GM20000 (cell line): ENCODE measurements at places on chromosomes 11 and 22.

GRCh38 chr11:112877581-112877980, 83.6 kb upstream of the NCAM1 start:
- no peak for DNase-seq

DNA sequence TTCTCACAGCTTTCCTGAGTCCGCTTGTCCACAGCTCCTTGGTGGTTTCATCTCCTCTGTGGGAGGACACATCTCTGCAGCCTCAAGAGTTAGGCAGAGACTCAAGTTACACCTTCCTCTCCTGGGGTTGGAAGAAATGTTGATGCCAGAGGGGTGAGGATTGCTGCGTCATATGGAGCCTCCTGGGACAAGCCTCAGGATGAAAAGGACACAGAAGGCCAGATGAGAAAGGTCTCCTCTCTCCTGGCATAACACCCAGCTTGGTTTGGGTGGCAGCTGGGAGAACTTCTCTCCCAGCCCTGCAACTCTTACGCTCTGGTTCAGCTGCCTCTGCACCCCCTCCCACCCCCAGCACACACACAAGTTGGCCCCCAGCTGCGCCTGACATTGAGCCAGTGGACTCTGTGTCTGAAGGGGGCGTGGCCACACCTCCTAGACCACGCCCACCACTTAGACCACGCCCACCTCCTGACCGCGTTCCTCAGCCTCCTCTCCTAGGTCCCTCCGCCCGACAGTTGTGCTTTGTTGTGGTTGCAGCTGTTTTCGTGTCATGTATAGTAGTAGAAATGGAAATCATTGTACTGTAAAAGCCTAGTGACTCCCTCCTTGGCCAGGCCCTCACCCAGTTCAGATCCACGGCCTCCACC, 11.7 kb downstream of the RASD2 start:
- DNase-seq: peak; percentile 80

DNA sequence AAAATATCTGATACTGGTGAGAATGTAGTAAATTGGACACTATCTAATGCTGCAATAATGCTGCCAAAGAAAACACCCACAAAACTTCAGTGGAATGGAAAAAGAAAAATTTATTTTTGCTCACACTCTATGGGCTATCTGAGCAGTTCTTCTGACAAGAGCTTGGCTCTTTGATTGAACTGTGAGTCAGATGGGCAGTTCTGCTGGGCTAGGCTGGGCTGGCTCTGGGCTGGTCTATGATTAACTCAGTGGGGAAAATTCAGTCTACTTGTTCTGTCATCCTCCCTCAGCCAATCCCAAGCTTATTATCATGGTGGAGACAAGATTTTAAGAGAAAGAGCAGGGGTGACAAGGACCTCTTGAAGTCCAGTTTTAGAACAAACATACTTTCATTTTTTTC, 1404.8 kb downstream of the LRRC4C start:
- no peak for DNase-seq

- DNase-seq: peak; percentile 66
Measured at GRCh38 chr22:44085743-44086270, 61.7 kb downstream of the PARVB start.

DNA sequence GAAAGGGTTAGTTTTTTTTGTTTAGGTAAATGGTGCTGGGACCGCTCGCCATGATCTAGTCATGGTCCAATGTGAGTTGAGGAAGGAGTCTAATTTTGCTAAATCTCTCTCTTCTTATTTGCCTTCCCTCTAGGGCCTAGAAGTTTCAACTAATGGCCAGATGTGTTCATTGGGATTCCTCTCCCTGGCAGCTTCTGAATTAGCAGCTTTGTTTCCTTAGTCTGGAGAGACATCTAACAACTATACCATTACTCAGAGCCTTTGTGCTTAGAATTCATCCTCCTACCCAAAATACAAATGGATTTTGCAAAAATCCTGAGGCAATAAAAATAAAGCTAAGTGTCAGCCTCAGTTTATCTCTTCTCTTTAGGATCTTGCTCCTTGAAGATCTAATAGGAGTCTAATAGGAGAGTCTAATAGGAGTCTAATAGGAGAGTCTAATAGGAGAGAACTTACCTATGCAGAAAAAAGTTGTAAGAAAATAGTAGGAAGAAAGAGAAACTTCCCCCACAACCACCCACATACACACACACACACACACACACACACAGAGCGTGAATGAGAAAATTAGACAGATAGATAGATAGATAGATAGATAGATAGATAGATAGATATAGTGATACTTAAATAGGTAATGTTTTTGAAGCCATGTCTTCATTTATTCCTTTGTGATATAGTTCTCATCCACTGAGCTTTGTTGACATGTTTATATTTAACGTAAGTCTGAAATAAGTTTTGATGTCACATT, 980.5 kb upstream of the CNTN5 start:
- no peak for DNase-seq

DNA sequence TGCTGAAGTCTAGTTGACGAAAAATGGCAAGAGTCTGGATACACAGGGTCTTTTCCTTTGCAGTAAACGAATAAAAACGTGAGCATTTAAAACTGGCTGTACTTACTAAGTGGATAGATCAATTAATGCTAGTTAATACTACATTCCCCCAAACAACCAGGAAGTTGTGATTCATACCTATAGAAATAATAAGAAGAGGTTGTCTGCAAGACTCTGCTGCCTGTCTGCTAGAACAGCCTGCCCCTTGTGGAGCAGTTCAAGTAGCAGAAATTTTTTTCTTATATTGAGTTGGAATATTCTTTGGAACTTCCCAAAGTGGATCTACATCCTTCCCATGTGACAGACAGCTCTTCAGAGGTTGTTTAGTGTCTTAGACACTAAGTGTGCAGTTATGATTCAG, 86.8 kb downstream of the TEAD1 start:
- DNase-seq: no peak

- DNase-seq: no peak
Measured at GRCh38 chr11:88683024-88683423, 345.5 kb upstream of the CTSC start.

GRCh38 chr11:10838881-10839280, 19.0 kb downstream of the ZBED5 start:
- DNase-seq: no peak

DNA sequence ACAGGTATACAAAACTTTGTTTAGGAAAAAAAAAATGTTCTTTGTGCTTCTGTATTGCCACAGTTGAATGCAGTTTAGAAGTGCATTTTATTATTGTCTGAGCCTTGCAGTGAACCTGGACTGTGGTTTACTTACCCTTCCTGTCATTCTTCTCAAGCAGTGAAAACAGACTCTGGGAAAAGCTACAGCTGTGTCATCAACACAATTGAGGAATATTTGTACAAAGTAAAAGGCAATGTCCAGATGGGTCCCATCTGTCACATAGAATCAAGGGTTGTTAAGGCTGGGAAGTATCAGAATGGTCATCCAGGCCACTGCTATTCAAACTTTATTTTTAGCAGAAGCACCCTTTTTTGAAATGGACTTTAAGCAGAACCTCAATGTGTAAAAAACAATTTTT, 73.3 kb downstream of the TRIM44 start:
- DNase-seq: no peak

DNA sequence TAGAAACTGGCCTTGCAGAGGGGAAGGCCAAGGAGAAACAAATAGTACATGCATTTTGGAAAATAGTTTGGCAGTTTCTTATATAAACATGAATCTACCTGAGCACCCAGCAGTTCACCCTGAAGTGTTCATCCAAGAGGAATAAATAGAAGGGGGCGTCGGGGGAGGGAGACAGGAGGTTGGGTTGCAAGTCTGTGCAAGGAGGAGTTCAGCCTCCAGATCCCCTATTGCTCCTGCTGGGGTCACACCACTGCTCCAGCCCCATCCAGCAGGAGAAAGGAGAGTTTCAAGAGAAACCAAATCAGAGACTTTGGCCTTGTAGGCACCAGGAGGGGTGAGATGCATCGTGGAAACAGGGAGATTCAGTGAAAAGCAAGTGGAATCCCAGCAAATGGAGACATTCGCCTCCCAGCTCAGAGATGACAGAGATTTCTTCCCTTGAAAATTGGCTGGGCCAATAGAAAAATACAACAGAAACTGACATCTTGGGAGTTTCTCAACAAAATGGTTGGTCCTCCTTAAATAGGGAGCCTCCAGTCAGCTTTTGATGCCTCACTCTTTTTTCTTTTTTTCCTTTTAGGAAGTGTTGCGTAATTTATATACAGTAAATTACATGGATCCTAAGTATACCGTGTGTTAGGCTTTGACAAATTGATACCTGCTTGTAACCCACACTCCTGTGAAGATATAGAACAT, 34.1 kb downstream of the OTOG start:
- no peak for DNase-seq

DNA sequence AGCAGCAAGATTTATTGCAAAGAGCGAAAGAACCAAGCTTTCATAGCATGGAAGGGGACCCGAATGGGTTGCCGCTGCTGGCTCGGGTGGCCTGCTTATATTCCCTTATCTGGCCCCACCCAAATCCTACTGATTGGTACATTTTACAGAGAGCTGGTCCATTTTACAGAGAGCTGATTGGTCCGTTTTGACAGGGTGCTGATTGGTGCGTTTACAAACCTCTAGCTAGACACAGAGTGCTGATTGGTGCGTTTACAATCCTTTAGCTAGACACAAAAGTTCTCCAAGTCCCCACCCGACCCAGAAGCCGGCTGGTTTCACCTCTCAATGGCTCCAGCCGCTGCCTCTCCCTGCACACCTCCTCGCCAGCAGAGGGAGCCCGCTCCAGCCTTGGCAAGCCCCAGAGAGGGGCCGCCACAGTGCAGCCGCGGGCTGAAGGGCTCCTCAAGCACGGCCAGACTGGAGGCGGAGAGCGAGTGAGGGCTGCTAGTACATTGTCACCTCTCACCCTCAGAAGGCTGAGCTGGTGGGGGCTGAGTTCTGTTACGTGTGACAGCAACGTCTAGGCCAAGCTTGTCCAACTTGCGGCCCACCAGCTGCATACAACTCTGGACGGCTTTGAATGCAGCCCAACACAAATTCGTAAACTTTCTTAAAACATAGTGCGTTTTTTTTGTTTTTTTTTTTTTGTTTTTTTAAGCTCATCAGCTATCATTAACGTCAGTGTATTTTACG, 8.7 kb downstream of the PTH start:
- peak; percentile 13 for DNase-seq
